Caki2 (cell line): ENCODE measurements at places on chromosomes 12 and 14. TPM values are rescaled to one million over a fixed set of nuclear protein-coding genes. Genes with fewer than 3 reads are reported as not detected.
A peak's percentile ranks its signal among the peaks of the same experiment; 100 is the strongest.

DNA sequence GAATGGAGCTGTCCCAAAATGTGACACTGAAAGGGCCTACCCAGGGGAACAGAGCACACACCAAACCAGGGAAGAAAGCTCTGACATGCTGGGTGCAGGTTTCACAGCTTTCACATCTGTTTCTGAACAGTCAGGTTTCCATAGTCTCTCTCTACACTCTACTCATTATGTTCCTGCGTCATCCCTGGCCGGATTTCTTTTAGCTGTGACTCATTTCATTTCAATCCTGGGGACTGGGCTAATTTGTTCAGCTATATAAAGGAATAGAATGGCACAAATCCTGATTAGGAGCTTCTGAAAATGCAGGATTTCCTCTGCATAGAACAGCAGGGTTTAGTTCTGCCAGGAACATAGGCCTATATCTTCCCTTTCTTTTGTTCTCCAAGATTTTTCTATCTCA is 649.8 kb downstream of the RPS29 start:
- no peak for DNase-seq

GRCh38 chr14:52305014-52305413 is 9.1 kb upstream of the PTGER2 start:
- no peak for DNase-seq

DNA sequence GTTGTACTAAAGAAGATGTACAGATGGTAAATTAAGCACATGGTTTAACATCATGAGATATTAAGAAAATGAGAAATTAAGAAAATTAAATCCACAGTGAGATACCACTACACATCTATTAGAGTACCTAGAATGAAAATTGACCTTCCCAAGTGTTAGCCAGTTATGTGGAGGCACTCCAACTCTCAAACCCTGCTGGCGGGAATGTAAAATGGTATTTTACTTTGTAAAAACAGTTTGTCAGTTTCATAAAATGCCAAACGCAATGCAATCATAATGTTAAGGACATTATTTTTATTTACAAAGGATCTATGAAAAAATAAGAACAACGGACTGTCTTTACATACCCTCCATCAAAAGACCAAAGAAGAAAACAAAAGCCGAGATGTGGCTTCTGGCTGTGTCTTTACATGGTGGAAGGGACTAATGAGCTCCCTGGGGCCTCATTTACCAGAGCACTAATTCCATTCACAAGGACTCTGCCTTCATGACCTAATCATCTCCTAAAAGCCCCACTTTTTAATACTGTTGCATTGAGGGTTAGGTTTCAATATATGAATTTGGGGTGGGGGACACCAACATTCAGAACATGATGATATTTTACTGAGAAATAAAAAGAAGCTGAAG is 1178.7 kb downstream of the AACS start:
- no peak for DNase-seq

The EML5 gene
- 0.12 and 1.3 TPM in 2 replicates for total RNA-seq

DNA sequence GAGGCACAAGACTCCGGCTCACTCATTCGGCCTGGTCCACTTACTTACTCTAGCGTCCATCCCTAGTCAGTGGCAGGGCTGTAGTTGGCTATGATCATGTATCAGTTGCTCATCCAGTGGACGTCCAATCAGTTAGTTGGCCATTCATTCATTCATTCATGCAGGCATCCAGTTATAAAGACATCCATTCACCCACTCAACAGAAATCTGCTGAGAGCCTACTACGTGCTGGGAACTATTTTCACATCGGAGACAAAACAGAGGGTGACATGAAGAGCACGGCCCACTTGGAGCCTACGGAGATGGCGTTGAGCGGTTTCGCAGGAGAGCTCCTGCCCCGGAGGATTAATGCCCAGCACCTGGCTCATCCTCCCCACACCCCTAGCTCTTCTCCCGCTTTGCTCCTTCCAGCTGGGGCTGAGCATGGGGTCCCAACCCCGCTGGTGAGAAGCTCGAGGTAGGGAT is 49.7 kb downstream of the SNAPC1 start:
- no peak for DNase-seq

The WNT1 gene
- not detected in 2 replicates for total RNA-seq

DNA sequence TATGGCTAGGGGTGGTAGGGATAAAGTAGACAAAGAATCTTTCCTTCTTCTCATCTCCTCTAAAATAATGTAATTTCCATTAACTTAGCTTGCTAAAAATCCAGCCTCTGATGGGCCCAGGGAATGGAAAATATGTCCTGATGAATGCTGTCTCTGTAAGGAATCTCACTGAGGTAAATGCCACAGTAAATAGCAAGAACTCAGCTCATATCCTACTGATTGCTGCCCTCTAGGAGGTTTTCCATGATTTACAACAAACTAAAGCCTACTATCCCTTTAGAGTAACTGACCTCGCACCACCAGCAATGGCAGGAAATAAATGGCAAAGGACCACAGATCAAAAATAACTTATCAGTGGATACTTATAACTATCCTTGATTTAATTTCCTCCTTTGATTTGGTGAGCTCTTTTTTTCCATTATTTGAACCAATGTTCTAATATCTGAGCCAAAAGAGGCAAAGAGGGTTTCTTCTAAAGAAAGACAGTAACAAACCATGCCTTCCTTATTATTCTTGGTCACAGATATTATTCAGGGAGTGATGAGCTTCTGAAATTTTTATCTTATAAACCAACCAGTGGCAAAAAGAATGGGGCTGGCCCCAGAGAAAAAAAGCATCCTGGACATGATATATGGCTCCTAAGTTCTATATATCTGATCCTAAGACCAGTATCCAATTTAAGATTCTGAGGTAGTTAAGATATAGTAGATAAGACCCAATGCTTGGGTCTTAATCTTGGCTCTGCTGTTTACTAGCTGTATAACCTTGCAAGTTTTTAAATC is 43.8 kb downstream of the SENP1 start:
- DNase-seq: no peak

GRCh38 chr14:25250516-25250915 is 200.6 kb upstream of the STXBP6 start:
- DNase-seq: no peak

GRCh38 chr12:94561943-94562411 is 88.4 kb downstream of the TMCC3 start:
- peak; percentile 57 for DNase-seq

DNA sequence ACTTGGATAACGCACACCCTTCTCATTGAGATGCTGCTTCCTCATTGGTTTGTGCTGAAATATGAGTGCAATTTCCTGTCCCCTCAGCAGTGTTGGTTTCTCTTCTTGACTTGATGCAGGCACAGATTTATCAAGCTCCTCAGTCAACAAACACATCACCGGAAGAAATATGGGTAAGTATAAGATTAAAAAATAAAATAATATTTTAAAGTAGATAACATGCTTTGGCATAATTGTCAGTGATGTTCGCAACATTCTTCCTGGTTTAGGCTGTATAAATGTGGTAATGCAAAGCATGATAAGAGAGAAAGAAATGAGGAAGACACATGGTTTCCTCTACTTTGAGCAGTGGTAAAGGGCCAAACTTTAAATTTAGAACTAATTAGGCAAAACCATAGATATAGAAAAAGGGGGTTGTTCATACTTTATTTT is at the start of gene GPR65:
Gene GPR65, plus strand, starts transcription at position 86 of the 432 bp plus-strand sequence. CDS start 5,713 bp downstream, outside the sequence.
- no peak for DNase-seq

DNA sequence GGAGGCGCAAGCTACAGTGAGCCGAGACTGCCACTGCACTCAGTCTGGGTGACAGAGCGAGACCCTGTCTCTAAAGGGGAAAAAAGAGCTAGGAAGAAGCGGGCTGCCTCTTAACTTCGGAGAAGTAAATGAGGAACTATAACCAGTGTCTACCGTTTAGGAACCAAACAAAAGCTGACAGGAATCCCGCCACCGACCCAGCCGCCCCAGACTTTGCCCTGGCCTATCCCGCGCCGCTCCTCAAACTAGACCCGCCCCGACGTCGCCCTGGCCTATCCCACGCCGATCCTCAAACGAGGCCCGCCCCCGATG is 568 bp upstream of the SIVA1 start:
- DNase-seq: no peak

- no peak for DNase-seq
Observed at GRCh38 chr12:115541891-115542421, 735.5 kb downstream of the MED13L start.

DNA sequence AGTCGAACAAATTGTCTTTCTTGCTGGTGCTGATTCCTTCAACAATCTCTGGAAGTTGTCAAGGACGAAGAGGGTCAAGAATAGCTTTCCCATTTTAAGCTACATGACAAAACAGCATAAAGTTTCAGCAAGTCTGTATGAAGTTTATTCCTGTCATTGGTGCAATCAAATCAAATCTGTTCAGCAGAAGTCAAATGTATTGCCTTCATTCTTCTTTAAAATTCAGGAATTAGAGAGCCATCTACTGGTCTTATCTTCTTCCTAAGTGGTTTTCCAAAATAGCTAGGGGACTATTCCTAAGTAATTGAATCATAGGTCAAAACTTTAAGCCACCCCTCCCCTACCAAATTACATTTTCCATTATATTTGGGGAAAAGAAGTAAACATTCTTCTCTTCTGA is 990.2 kb downstream of the GALC start:
- DNase-seq: no peak

DNA sequence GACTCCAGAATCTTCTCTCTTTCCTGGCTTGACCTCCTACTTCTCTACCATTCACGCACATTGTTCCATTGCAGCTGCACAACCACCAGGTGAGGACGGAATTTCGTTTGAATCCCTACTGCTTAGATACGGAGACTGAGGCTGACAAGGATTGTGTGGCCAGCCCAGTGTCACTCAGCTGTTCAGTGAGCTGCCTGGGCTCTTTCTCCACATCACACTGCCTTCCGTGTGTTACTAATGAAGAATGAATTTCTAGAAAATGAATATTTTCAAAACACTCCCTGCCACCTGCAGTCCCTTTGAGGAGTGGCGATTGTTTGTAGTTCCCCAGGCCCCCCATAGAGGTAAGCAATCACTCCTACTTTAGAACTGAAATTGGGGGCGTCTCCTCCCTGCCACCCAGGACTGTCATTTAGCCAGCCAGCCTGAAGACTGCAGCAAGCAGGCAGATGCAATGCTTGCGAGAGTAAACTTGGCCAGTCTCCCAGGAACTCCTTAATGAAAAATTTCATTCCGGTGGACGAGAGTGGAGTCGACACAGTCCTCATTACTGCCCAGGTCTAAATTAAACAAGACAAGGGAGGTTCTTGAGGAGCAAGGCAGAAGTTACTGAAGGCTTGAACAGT is 239.7 kb downstream of the SLC41A2 start:
- no peak for DNase-seq

- peak; percentile 27 for DNase-seq
Observed at GRCh38 chr14:89922031-89922907, 32.3 kb downstream of the EFCAB11 start.

DNA sequence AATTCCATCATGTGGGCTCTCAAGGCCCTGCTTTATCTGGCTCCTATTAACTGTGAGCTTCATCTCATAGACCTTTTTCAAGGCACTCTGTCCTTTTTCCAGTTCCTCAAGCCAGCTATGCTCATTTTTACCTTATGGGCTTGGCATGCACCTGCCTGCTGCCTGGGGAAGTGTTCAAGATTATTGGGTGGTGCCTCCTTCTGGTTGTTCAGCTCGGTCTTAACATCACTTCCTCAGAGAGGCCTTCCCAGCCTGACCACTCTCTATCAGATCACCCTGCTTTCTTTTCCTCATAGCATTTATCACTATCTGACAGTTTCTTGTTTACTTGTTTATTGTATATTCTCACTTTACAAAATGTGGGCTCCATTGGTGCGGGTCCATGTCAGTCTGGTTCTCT is 141.3 kb downstream of the PTPRR start:
- DNase-seq: no peak

- no peak for DNase-seq
Observed at GRCh38 chr12:79934281-79935020, 446 bp downstream of the PPP1R12A start.

DNA sequence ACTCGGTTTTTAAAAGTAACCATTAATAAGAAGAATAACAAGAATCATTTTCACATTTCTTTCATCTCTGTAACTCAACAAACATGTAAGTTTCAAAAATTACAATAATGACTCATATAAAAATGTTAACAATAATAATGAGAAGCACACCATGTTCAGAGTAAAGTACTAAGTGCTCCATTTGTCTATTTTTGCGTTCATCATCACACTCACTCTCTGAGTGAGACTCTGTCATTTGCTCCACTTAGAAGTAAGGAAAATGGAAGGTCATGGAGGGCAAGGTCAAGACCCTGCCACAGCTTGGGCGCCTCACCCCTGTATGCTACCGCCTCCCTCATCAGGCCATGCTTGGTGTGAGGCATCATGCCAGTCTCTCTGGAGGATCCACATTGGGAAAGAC is 129.9 kb downstream of the TMEM30B start:
- DNase-seq: no peak

DNA sequence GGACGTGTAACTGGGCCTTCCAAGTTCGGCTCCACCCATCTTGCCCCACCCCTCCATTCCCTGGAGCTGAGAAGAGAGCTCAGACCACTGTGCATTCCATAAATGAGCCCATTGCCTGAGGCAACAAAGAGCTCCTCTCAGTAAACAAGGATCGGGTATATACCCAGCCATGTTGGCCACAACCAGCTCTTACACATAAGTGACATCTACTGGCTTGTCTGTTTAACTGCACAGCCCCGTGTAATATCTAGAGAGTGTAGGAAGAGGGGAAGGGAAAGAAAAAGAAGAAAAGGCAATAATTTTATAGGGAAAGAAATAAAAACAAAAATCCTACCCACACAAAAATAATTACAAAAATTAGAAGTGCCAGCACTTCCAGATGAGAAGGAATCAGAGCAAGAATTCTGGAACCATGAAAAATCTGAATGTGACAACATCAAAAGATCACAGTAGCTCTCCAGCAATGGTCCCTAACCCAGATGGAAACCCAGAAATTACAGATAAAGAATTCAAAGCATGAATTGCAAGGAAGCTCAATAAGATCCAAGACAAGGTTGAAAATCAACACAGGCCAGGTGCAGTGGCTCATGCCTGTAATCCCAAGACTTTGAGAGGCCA is 308.1 kb downstream of the RPAP3 start:
- DNase-seq: peak; percentile 75

The CCDC59 gene
- 123 and 142 TPM in 2 replicates for total RNA-seq

The NID2 gene
- 6.2 and 6.4 TPM in 2 replicates for total RNA-seq

The FAM234B gene
- total RNA-seq: 2.5 and 6.7 TPM in 2 replicates

- DNase-seq: no peak
Observed at GRCh38 chr14:21300892-21301291, 21.0 kb downstream of the RPGRIP1 start.

DNA sequence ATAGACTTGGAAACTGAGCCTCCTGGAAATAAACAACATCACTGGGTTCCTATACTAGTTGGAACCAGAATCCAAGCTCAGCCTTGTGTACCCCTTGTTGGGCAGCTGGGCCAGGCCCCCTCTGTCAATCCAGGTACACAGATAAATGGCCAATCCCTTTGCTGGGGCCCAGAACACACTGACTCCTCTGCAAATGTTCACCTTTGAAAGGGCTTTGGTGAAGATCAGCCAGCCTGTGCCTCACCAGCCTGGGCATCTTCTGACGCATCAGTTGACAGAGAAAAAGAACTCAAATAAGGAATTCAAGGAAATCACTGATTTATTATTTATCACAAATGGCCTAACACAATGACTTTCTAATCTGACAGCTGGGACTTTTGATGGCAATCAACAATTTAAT is 1090.2 kb downstream of the BCL11B start:
- no peak for DNase-seq

GRCh38 chr12:41361738-41362137 is 173.6 kb downstream of the PDZRN4 start:
- no peak for DNase-seq

The OTOGL gene
- not detected in 2 replicates for total RNA-seq

The B4GALNT1 gene
- 64.3 and 66.6 TPM in 2 replicates for total RNA-seq

The LMNTD1 gene
- 3.4 TPM in 1 of 2 replicates, not detected in the other for total RNA-seq

The ERP27 gene
- total RNA-seq: not detected in 2 replicates

- DNase-seq: no peak
Observed at GRCh38 chr12:28099871-28100270, 90.4 kb upstream of the CCDC91 start.

- no peak for DNase-seq
Observed at GRCh38 chr12:20125276-20125798, 243.0 kb upstream of the PDE3A start.

The KRT7 gene
- 122 and 152 TPM in 2 replicates for total RNA-seq
